Activated T-cell treated with anti-CD3 and anti-CD28 coated beads, Interleukin-2, amount 50 U/mL, for 72 hours (primary cell): ENCODE measurements at places on chromosomes 3 and 15.
A peak's percentile ranks its signal among the peaks of the same experiment; 100 is the strongest.

GRCh38 chr3:164897342-164897741 lies 181.0 kb downstream of the SI start:
- no peak for DNase-seq

DNA sequence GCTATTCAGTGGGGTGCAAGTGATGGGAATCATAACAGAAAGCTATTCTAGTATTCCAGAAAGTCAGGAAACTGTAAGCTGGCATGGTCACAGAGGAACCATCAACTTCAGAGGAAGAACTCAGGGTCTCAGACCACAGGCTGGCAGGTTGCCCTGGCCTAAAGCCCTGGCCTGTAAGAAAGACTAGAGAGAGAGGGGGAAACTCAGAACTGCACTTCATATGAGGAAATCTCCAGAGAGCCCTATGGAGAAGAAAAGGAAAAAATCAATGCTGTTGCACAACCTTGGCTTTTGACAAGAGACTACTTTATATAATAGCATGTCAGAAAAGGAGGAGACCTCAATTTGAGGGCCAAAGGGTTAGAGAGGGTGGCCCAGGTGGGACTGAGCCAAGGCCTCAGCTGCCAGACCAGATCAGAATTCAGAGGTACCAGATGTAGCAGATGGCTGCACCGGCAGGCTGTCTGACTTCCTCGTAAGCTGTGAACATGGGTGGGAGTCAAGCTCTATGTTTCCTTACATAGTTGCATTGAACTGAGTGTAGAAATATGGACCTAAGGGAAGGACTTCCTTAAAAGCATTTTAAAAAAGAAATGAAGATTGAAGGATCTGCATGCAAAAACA lies 333.8 kb downstream of the PDCD6IP start:
- DNase-seq: no peak

DNA sequence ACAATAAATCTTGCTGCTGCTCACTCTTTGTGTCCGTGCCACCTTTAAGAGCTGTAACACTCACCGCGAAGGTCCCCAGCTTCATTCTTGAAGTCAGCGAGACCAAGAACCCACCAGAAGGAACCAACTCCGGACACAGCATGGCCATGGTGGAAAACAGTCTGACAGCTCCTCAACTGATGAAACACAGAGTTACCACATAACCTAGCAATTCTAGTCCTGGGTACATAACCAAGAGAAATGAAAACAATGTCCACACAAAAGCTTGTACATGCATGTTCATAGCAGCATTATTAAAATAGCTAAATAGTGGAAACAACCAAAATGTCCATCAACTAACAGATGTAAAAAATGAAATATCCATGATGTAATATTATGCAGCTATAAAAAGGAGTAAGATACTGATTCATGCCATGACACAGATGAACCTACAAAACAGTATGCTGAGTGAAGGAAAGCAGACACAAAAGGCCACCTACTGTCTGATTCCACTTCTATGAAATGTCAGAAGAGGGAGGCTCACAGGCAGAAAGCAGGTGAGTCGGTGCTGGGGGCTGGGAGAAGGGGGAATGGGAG lies 36.8 kb downstream of the VGLL4 start:
- DNase-seq: no peak

GRCh38 chr15:57947781-57948180 lies 117.7 kb downstream of the ALDH1A2 start:
- DNase-seq: no peak

DNA sequence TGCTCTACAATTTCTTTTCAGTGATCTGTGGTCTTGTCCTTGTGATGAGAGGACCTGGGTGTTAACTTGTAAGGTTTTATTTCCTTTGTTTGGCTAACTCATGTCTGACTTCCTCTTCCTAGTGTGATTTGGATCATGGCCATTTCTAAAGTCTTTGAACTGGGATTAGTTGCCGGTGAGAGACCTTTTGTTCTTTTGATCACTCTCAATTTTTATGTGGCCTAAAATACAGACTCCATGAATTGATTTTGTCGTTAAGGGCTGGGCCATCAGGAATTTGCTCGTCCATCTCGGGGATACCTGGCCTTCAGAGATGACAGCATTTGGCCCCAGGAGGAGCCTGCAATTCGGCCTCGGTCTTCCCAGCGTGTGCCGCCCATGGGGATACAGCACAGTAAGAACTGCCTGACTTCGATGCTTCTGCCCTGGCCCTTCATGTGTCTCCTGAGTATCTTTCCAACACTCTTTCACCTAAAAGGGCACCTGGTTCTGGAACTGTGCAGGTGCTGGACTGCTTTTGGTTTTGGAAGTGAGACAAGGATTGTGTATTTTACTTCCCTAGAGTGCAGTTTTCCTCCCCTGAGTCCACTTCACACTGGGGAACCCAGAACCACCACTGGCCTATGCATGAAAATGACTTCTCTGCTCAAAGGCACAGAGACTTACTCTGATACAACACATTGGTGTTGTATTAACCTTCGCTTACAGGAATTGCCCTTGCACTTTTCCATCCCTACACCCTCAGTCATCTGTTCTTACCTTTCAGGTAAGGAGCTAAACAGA lies 13.1 kb upstream of the LRRC2 start:
- no peak for DNase-seq

- no peak for DNase-seq
These were observed 134.1 kb downstream of the VPS8 start for GRCh38 chr3:184945886-184946625.

GRCh38 chr3:119359476-119360326 lies 65.5 kb downstream of the ARHGAP31 start:
- no peak for DNase-seq

- no peak for DNase-seq
These were observed 1.2 kb downstream of the CLSTN2 start for GRCh38 chr3:139935866-139936817.

DNA sequence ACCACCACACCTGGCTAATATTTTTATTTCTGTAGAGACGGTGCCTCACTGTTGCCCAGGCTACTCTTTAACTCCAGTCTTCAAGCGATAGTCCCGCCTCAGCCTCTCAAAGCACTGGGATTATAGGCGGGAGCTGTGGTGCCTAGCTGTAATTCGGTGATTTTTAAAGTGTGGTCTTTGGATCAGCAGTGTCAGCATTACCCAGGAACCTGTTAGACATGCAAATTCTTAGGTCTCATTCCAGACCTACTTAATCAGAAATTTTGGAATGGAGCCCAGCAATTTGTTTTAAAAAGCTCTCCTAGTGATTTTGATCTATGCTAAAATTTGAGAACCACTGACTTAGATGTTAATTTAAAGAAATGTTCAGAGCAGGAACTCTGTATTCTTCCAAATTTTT lies 51.9 kb downstream of the GOLM2 start:
- DNase-seq: no peak

DNA sequence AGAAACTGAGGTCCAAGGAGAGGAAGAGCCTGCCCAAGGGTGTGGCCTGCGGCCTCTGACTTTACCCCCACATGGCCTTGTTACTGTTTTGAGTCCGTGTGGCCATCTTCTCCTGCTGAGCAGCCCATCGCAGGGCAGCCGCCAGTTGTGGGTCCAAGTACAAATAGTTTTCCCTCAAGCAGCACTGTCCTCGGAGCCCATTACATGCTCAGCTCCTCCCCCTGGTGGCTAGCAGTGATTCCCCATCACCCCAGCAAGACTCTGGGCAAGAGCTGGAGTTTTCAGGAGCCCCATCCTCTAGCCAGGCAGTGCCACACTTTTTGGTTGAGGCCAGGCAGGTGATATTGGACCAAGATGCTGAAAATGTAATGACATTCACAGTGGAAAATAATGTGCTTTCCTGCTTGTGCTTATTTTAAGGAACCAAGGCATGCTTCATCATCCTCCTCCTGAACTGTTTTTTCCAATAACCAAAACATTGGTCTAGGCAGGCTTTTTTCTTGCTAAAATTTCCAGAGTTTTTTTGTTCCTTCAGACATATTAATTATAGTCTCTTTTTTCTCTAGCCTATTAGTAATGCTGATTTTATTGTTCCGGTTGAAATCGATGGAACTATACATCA lies 23.2 kb upstream of the VILL start:
- DNase-seq: peak; percentile 70

DNA sequence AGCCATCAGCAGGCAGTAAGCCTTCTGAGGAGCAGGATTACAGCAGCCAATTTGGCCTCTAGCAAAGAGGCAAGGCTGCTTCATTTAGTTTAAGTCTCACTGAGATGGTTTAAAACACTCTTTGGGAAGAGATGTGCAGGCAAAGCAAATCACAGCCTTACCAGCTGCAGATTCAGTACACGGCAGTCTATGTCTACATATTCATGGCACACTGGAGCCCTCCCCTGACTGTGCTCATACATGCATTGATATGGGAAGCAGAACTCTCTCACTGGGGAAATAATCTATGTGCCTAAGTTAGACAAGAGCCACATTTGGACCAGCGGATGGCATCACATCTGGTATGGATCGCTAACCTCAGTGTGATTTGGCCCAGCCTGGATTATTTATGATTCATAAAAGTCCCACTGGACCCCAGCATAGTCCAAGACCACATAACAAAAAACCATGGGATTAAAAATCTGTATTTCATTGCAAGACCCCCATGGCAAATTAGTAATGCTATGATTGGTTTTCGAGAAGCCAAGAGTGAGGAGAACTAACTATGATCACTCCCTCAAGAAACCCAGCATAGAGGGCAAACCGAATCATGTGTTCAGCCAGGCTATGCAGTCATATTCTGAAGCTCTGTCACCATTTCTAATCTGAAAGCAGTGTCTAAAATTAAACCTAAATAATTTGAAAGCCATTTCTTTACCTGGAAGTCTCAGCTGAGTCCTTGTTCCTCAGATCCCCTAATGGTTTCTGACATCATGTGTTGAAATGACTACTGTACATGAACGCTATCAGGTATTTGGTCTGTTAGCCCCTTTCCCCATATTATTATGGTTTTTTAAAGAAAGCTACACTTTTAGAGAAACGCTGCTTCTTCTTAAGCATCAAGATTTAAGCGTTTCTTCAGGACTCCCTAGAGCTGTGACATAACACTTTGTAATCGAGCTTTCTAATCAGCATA lies 1.2 kb downstream of the PRICKLE2 start:
- DNase-seq: no peak

DNA sequence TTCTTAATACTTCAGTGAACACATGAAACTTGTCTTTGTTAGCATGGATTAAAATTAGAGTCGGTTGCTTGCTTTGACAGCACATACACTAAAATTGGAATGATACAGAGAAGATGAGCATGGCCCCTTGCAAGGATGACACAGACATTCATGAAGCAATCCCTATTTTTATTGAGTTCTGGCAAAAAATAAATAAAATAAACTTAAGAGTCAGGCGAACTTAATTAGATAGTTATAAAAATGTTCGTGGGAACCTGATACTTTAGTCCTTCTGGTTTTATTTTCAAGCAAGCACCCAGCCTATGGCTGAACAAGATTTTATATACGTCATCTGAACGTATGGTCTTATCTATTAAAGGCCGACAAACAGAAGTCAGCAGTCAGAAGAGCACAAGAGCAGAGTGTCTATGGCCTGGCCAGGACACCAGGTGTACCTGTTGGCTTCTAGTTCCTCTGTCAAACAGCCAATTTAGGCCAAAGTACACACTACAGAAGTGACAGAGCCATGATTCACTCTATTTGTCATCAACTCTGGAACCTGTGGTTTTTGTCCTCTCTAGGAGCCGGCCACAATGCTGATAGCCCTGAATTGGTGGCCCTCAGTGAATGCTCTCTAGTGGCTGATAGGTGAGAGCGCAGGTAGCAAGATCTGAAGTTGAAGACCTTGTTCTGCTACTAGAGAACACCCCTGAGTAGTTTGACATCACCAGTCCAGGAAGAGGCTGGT lies 64.3 kb downstream of the LEO1 start:
- no peak for DNase-seq

GRCh38 chr3:45473841-45474240 lies 85.5 kb downstream of the LARS2 start:
- no peak for DNase-seq

DNA sequence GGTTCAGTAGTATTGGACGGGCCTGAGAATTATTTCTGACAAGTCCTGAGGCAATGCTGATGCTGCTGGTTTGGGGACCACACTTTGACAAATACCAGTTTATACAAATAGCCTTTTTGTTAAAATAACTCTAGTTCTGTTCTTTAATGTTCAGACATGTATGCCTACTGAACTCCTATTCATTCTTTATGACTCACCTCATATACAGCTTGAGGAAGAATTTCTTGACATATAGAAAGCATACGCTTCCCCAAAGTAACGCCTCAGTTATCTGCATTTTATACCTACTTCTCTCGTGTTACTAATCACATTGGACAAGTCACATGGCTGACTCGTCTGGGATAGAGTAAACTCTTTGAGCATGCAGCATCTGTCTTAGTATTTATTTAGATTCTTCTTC lies 145.4 kb upstream of the GOLIM4 start:
- DNase-seq: no peak
